Activated CD8-positive, alpha-beta memory T cell treated with anti-CD3 and anti-CD28 coated beads for 1 hour (primary cell): ENCODE measurements at places on chromosomes 5 and 9.

GRCh38 chr5:142357469-142358090 is 32.8 kb upstream of the SPRY4 start:
- no peak for DNase-seq

DNA sequence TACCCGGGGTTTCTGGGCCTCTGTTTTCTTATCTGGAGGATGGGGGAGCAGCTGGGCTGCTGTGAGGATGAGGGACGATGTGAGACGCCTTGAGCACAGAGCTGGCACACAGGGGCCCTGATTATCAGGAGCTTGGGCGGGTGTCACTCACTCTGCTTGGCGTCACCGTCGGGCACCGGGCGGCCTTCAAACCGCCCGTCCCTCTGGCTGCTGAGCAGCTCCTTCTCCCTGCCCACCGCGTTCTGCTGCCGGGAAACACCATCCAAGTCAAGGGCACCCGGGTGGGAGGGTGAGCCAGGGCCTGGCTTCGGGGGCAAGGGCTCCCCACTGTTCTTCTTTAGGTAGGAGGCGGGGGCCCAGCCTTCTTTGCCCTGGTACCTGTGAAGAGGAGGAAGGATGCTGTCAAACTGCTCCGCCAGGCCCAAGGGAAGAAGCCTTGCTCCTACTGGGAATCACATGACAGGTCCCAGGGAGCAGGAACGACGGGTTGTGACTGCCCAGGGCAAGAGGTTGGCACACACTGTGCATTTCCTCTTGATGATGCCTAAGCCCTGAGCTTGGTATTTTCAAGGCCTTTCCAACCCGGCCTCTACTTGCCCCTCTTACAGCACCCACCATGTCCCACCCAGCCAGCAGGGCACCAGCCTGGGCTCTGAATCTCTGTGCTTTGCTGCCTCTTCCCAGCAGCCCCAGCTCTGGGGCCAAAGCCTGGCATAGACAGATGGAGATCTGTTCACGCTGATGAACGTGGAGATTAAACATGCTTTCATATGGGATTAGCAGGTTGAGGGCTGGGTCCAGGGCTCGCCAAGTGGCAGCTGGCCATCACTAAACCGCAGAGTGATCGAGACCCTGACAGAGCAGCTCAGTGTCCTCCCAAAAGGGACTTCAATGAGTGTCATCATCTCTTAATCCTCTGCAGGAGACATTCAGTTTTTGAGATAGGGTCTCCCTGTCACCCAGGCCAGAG is 66.9 kb upstream of the UBTD2 start:
- DNase-seq = no peak

DNA sequence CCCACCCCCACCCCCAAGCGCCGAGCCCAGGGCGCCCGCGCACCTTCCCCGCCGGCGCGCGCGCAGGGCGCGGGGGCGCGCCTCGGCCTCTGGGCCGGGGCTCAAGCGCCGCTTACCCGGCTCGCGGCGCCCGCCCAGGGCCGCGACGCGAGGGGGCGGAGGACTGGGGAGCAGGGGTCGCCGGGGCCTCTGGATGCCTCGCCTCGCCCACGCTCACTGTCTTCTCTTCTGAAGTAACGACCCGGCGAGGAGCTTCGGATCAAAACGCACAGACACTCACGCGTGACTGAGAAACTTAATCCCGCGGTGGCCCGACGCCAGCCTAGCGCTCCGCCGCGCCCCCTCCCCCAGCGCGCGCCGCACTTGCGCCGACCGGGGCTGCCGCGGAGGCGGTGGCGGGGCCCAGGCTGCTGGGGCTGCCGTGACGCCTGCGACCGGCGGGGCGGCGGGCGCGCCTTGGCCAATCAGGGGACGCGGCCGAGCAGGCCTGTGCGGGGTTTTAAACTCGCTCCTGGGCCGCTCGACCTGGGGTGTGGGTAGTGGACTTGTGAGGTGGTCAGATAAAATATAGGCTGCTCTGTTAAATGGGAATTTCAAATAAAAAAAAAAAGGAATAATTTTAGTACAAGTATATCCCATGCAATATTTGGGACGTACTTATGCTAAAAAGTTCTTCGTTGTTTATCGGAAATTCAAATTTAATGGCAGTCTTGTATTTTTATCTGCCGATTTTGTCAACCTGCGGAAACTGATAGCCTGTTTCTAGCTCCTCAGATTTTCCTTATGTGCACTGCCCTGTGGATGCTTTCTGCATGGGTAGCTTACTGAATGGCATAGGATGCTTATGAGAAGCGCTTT is at the start of gene MPDZ:
Gene MPDZ (minus strand): TSS at position 409 of the 858 bp plus-strand sequence. CDS start 29,377 bp downstream, outside the sequence.
- DNase-seq = no peak

GRCh38 chr9:114164191-114164794 is 9.0 kb downstream of the COL27A1 start:
- no peak for DNase-seq

GRCh38 chr5:100516285-100516684 is 18.9 kb upstream of the FAM174A start:
- DNase-seq = no peak

DNA sequence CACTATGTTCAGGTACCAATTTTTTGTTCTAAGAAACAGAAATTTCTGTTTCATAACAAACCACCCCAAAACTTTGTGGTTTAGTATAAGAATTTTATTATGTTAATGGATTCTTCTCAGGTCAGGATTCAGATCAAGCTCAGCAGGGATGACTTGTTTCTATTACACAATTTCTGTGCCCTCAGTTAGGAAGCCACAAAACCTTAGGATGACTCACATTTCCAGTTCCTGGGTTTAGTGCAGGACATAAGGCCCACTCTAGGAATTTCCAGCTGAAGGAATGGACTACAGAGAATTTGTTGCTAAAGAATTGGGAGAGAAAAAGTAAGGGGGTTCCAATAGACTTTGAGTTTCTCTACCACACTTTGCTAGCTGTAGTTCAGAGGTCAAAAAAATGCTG is 629.3 kb downstream of the ANXA1 start:
- no peak for DNase-seq

DNA sequence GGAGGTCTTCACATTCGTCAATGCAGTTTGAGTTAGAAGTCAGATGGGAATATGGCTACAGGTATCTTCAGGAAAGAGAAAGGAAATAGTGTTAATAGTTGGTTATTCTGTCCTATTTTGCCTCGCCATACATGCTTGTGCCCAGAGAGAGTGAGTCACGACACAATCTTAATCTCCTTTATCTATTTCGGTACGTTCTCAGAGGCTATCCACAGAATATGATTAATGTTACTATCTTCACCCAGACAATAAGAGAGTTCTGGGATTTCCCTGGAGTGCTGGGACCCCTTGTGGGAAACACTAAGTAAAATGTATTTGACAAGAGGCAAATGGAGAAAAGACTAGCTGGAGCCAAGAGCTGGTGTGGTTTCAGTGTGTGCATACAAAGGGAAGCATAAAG is 25.5 kb downstream of the MINAR2 start:
- DNase-seq = no peak

DNA sequence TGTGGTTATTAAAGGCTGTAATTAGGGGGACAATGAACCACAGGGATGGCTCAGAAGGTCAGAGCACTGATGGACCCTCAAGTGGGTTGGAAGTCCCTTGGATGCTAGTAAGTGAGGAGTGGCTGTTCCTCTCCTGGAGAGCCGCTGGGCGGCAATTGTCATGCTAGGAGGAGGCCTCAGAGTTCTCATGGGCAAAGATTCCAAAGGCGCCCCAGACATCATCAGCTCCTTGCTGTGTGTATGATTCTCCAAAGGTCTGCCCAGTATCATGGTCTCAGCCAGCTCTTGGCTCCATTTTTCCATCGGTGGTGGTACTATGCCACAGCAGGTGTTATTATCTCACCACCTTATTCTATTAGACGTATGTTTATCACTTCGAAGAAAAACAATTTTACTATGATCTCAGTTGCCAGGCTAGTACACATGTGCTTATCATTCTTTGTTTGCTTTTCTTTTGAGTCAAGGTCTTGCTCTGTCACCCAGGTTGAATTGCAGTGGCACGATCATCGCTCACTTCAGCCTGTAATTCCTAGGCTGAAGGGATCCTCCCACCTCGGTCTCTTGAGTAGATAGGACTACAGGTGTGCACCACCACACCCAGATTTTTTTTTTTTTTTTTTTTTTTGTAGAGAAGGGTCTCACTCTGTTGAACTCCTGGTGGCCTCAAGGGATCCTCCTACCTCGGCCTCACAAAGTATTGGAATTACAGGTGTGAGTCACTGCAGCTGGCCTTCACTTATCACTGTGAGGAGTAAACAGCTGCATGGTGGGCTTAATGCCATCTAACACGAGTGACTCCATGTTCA is 46.8 kb downstream of the EXOSC2 start:
- DNase-seq = no peak

GRCh38 chr5:96209829-96210228 is 223.2 kb downstream of the PCSK1 start:
- no peak for DNase-seq

- no peak for DNase-seq
These were observed 66.5 kb downstream of the COX7C start for GRCh38 chr5:86684222-86684621.

GRCh38 chr9:14127656-14128055 is 186.3 kb downstream of the NFIB start:
- DNase-seq = no peak

- DNase-seq = no peak
These were observed 66.7 kb upstream of the PCA3 start for GRCh38 chr9:76697554-76697953.

GRCh38 chr5:124504081-124504916 is 242.1 kb downstream of the ZNF608 start:
- no peak for DNase-seq

- no peak for DNase-seq
These were observed 185.9 kb upstream of the PANK3 start for GRCh38 chr5:168765086-168765550.

DNA sequence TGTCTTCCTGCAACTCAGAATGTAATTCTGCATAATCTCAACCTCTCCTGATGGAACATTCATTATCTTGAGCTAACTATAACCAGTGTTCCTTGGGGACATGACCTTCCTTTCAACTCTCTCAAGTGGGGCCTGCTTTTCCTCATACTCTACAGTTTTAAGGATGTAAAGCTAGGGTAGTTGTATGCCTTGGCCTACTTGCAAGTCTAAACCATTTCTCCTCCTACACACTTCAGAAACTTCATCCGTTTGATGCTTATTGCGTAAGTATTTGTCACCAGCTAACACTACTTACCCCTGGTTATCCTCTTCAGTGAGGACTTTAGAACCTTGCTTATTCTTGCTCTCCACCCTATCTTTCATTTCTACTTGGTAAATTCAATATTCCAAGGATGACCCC is 548.9 kb downstream of the HINT1 start:
- no peak for DNase-seq

GRCh38 chr5:93874080-93874479 is 132.7 kb upstream of the POU5F2 start:
- no peak for DNase-seq

GRCh38 chr9:125749287-125749935 is 2.2 kb downstream of the PBX3 start:
- DNase-seq = no peak

DNA sequence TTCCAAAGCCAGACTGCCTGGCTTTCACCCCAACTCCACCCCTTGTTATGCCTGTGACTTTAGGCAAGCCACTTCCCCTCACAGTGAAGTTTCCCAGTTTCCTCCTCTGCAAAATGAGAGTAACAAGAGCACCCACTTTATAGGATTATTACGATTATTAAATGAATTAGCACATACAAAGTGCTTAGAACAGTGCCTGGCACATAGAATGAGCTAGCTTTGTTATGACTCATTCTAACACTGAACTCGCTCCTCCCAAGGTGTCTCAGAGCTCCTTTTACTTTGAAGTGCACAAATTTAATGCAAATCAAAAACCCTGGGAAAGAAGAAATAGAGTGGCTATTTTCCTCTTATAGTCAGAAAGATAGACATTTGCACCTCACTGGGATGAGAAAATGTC is 34.3 kb downstream of the DNAH5 start:
- DNase-seq = no peak

- DNase-seq = no peak
These were observed 270.2 kb upstream of the MVB12B start for GRCh38 chr9:126056312-126057021.

DNA sequence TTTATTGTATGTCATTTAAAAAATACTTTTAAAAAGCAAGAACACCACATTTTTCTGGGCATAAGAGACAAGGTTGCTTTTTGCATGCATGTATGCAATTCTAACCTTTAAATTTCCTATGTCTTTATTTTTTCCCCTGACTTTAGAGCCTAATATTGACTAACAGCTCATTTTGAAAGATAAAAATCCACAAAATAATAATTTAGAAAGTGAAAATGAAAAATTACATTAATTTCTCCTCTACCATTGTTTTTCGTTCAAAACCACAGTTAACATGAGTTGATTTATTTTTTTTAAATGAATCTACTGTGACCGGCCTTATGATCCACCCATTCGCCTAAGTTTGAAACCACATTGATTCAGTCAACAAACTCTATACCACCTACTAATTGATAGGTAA is 137.5 kb upstream of the CDKN2B start:
- DNase-seq = no peak

- no peak for DNase-seq
These were observed 37.3 kb upstream of the ADRA1B start for GRCh38 chr5:159878988-159879471.

GRCh38 chr9:114299286-114300152 is 23.4 kb upstream of the ORM1 start:
- no peak for DNase-seq

GRCh38 chr5:141382469-141383294 is at the start of gene PCDHGA7:
Gene PCDHGA7 (plus strand): TSS chr5:141382742. CDS start chr5:141382900, 158 bp downstream.
- no peak for DNase-seq

GRCh38 chr5:2813678-2814077 is 62.2 kb upstream of the IRX2 start:
- DNase-seq = no peak

GRCh38 chr5:154811239-154811638 is 39.2 kb downstream of the FAXDC2 start:
- DNase-seq = no peak

GRCh38 chr5:135833961-135834638 is 363 bp upstream of the SLC25A48 start:
- DNase-seq = no peak

- DNase-seq = no peak
These were observed 49.0 kb upstream of the TNPO1 start for GRCh38 chr5:72767289-72768010.

DNA sequence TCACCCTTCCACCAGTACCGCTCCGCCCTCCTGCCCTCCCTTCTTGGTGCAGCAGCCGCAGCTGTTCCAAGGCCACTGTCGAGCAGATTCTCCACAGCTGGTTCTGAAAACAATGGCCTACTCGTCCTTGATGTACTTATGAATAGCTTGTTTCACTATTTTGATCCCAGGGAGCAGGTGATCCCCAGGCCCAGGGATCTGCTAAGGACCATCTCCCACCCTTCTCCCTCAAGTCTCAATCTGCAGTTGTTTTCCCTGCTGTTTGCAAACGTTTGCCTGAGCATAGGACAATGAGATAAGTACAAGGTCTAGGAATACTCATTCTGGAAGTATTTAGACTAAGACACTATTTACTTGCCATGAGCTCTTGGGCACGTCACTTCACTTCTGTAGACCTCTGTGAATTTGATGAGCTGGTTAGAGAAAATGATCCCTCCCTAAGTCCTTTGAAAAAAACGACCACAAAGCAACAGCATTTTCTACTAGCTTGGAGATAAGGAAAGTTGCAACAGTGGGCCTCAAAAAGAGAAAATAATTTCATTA is 1.8 kb downstream of the LURAP1L start:
- no peak for DNase-seq

GRCh38 chr5:180274695-180275094 is 17.2 kb downstream of the MAPK9 start:
- no peak for DNase-seq
